Nephron progenitor cell (in vitro differentiated cells): ENCODE measurements at places on chromosomes 11 and 22.

- peak; percentile 63 for DNase-seq
Measured at GRCh38 chr11:15114501-15115475, at the start of gene INSC. Gene INSC, plus strand, starts transcription at chr11:15114923. Its CDS starts 34,252 bp downstream, at chr11:15149175.

- no peak for DNase-seq
Measured at GRCh38 chr11:128628686-128629085, 41.3 kb upstream of the ETS1 start.

DNA sequence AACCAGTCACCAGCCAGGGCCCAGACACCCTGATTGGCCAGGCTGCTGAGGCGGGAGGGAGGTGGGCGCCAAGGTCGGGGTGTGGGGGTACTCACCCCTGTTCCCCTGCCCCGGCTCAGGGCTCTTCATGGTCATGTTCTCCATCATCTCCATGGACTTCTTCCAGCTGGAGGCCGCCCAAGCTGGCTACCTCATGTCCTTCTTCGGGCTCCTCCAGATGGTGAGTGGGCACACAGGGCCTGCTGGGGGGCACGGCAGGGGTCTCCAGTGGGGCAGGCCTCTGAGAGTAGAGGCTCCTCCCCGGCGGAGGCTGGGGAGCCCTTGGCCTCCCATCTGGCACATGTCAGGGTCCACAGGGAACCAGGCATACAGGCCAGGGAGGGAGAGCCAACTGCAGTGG, 10.0 kb downstream of the PHLDA2 start:
- DNase-seq = no peak

DNA sequence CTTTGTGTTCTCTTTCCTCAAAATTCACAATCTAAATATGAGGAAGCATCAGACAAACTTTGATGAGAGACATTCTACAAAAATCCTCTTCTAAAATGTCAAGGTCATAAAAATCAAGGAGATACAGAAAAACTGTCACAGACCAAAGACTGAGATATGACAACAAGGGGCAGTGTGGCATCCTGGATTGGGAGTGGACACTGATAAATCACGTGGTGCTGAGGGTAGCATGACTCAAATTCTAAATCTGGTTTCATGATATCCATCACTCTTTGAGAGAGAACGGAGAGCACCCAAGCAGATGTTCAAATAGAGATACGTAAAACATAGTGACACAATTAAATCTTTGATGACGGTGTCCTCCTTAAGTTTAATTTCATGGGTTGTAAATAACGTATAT, 13.0 kb upstream of the CARD18 start:
- no peak for DNase-seq

GRCh38 chr11:134655189-134655989, 243.3 kb upstream of the B3GAT1 start:
- no peak for DNase-seq

- no peak for DNase-seq
Measured at GRCh38 chr22:30752771-30753170, 58.1 kb downstream of the OSBP2 start.

GRCh38 chr11:44452827-44453572, 112.5 kb upstream of the CD82 start:
- DNase-seq = no peak

GRCh38 chr22:42907404-42908373, 50.6 kb upstream of the ARFGAP3 start:
- DNase-seq = no peak

DNA sequence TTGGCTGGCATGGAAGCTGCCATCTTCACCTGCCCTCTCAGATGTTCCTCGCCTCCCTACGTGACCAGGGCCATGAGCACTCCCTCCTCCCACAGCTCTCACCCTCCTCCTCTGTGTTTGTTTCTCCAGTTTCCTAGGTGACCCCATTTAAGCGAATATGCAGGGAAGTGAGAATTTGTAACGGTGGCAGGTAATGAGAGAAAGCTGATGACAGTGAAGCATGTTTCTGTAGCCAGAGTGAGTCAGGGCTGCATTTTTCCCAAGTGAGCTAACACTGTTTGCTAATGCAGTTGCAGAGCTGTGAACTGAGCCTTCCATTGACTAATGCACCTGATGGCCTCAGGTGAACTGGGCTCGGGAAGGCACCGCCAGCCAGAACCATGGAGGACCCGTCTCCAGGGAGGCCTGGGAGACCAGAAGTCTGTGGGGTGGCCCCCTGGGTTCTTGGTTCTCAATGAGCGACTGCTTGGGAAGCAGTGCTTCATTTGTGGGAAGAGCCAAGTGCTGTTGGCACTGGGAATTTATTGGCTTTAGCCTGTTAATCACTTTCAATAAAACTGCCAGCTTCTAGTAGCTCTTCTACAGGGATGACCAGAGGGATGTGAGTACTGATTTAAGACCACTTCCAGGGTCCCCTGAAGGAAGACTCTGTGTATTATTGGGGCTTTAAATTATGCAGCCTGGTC, 64.5 kb downstream of the BARX2 start:
- DNase-seq = peak; percentile 52

- DNase-seq = no peak
Measured at GRCh38 chr11:69516526-69516925, 35.1 kb downstream of the LINC01488 start.

GRCh38 chr11:122785031-122785541, 53.2 kb upstream of the CRTAM start:
- no peak for DNase-seq

GRCh38 chr11:28820296-28820989, 712.3 kb downstream of the METTL15 start:
- DNase-seq = no peak

DNA sequence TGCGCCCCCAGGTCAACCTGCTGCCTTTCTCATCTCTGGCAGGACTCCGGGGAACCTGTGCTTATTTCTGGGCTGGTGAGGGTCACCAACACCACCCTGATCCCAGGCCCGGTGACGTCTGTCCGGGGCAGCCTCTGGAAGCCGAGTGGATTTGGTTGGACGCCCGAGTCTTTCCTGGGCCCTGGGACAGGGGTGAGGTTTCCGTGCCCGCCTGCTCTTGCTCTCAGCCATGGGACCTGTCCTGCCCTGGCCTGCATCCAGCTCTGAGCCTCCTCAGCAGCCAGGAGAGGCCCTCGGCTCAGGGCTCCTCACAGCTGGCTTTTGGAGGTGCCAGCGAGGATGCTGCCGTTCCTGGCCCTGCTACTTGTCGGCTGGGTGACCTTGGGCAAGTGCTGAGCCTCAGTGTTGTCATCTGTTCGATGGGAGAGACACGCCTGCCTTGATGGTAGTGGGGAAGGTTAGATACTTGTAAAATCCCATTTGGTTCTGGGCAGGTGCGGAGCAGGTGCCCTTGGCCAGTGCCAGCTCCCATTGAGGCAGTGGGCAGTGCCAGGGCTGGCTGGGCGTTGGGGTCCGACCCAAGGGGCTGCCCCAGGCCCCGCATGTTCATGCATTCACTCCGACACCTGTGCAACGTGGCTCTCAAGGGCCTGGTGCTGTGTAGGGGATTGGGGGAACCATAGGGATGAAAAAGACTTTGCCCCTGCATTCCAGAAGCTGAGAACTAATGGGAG, 58.9 kb upstream of the THY1 start:
- DNase-seq = peak; percentile 29

- DNase-seq = no peak
Measured at GRCh38 chr11:31968461-31969358, 122.2 kb upstream of the RCN1 start.

DNA sequence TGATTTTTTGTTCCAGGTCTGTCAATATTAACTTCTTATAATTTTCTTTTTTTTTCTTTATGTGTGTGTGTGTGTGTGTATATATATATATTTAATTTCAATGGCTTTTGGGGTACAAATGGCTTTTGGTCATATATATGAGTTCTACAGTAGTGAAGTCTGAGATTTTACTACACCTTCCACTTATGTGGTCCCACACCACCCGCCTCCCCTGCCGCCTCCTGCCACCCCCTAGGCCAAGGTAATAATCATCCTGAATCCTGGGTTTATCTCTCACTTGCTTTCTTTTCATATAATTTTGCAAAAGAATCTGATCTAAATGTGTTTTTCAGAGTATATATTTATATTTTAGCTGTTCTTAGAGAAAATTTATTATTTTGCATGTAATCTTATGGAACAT, 11.1 kb downstream of the NEAT1 start:
- no peak for DNase-seq

DNA sequence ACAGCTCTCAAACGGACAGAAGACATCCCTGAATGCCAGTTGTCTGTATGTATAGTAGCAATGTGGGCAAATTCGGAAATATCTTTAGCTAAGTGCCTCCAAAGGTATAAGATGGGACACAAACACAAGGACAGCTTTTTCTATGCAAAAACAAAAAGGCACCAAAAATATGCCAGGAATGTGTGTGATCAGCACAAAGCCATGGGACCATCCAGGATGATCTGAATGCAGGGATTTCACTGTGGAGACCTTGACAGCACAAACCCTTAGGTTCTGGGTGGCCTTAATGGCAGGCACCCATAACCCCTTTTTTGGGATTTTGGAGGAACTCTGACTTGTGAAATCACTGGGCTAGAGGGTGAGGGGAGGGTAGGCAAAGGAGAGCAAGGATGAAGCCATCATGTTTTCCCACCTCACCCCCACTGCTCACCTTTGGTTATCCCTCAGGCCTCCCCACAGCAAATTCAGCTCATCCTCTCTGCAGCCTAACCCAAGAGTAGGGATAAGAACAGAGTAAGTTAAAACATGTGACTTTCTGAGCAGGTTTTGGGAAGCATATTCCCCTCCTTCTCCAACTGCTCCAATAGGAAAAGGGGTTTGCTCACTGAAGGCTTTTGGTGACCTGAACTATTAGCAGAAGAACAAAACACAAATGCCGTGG, 154.6 kb downstream of the SNX19 start:
- no peak for DNase-seq

DNA sequence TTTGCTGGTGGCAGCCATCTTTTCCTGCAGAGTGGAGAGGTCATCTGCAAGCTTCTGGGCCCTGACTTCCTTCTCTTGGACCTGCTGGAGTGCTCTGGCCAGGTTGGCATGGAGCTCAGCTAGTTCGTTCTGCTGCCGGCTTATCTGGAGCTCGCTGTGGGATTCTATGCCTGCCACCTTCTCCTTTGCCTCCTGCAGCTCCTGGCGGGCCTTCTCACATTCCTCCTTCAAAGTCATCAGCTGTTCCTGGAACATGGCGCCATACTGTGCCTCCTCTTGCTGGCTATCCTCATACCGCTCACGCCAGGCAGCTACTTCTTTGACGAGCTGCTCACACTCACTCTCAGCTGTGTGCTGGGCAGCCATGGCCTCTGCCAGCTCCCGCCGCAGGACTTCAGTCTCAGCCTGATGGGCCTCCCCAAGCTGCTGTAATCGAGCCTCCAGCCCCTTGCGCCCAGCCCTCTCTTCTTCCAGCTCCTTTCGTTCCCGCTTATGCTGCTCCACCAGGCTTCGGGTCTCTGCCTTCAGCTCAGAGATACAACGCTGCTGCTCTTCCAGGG, 16.1 kb downstream of the IL18BP start:
- DNase-seq = no peak

GRCh38 chr11:119902656-119903231, 173.7 kb upstream of the NECTIN1 start:
- DNase-seq = no peak

DNA sequence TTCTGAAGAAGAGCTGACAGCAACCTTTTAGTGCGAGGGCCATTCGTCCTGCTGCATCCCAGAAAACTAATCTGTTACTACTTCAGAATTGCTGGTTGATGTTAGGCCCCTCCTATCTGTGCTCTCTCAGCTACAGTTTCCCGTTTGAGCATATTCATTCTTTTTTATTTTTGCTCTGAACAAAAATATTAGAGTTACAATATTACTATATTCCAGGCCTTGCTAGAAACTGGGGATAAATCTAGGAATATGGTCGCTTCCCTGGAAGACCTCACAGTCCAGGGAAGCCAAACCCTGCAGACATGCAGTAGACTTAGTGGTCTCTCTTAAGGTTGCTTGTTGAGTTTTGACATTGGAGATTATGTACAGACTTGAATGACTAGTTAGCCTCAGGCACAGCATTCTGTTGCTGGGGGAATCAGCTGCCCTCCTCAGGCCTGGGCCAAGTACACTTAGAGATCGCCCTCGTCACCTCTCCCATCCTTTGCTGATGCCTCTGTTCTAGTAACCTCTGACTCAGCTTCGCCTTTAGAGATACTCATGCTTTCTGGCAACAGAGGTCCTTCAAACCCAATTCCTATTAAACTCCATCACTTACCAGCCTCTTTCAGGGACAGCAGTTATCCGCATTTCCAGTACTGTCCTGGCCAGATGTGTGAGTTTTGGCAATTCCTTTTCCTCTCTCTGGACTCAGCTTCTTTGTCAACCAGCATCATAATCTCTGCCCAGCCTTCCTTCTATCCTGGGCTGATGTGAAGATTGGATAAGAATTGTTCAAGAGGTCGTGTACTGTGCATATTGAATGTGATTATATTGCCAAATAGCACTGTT, 698 bp upstream of the ANAPC15 start:
- no peak for DNase-seq

- DNase-seq = no peak
Measured at GRCh38 chr22:48772286-48772907, 1055.3 kb downstream of the BRD1 start.

DNA sequence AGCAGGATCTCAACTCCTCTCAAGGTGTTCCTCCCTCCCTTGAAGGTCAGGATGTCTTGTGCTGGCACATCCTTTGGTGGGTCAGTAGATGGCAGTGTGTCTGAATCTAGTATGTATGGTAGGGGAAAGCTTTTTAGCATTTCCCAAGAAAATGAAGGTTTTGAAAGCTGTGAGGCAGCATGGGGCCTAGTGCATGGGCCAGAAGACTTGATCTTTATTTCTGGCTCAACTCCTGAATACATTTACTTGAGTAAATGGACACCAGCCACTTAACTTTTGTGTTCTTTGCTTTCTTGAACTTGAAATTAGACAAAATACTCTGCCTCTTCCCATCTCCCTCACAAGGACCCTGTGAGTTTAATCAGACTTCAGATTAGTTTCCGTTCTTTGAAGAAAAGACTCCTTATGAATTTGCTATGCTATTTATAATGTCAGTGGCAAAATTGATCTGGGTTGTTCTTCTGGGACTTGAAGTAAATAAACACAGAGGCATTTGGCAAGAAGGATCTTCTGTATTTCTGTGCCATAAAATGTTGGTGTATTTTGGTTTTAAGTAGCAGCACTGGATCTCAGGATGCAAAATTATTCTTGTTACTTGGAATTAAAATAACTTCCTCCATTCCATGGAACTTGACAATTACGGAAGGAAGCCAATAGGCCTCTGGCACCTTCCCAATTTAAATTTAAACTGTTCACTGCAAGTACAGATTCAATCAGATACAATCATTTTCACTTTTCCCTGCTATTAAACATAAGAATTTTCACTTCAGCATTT, 288.8 kb downstream of the CASP12 start:
- DNase-seq = peak; percentile 17

- DNase-seq = no peak
Measured at GRCh38 chr22:49052560-49052959, 775.1 kb downstream of the BRD1 start.

DNA sequence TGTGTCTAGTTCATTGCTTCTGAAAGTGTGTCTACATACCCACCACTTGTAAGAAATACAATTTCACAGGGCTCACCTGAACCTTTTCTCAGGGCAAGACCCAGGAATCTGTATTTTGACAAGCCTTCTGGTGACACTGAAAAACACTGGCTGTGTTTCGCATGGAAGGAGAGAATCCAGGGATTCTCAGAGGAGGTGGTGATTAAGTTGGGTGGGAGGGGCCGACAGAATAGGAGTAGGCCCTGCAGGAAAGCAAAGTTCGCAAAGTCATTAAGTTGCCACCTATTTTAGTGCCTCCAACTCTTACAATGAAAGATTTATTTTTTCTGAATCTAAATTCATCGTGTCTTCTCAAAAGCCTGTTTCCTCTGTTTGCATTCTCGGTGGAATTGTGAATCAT, 186.8 kb downstream of the FAT3 start:
- no peak for DNase-seq
